ENCODE measurements at places on chromosomes 5 and 9.

DNA sequence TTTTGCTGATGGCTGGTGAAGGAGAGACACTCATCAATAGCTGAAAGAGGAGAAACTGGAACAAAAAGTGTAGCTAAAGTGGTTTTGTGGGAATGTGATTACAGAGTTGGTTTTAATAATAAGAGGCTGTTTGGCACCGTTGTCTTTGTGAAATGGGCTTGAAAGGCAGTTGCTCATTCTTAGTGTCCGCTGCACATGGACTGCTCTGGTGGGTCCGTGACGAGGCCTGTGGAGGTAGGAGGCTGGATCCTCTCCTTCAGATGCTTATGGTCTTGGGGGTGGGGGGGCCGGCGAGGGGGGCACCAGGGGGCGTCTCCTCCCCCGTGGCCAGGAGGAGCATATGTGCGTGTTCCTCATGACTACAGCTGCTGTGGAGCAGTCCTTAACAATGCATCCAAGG is 29.8 kb downstream of the FUBP3 start:
- DNase-seq, result no peak

DNA sequence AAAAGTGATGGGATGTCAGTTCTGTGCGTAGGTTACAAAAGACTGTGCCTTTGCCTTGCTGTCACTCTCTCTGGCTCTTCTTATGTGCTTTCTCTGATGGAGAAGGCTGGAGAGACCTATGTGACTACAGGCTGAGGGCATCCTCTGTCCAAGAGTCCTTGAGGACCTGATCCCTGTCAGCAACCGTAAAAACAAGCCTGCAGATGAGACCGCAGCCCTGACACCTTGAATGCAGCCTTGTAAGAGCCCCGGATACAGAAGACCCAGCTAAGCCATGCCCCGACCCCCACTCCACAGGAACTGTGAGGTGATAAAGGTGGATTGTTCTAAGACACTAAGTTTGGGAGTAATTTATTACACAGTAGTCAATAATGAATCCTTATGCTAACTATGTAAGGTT is 32.6 kb upstream of the FRRS1L start:
- DNase-seq, result no peak

GRCh38 chr5:3451961-3452360 is 143.7 kb upstream of the IRX1 start:
- no peak for DNase-seq

DNA sequence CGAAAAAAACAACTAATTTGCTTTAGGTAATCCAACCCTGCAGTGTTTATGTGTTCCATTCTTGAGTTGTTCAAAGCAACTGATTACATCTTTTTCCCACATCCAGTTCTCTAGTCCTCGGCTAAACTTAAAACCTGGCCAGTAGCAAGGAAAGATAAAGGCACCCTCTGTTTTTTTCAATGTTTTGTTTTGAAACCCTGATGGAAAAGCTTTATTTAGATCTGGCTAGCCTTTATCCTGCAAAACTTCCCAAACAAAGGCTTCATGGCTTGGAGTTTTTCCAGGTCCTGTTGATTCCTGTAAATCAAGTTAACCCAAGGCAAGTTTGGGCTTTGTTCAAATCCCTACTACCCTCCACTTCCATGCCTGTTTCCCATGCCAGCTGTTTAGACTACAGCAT is 105.1 kb downstream of the CEMIP2 start:
- no peak for DNase-seq

- DNase-seq, result peak; percentile 72
Measured at GRCh38 chr9:4489919-4490704, at the start of gene SLC1A1. SLC1A1 (plus strand) TSS chr9:4490468; CDS start chr9:4490680, 212 bp downstream.

- no peak for DNase-seq
Measured at GRCh38 chr5:167658889-167659288, 632.6 kb upstream of the WWC1 start.

GRCh38 chr9:94772144-94772543 is 45.6 kb downstream of the AOPEP start:
- DNase-seq, result no peak

DNA sequence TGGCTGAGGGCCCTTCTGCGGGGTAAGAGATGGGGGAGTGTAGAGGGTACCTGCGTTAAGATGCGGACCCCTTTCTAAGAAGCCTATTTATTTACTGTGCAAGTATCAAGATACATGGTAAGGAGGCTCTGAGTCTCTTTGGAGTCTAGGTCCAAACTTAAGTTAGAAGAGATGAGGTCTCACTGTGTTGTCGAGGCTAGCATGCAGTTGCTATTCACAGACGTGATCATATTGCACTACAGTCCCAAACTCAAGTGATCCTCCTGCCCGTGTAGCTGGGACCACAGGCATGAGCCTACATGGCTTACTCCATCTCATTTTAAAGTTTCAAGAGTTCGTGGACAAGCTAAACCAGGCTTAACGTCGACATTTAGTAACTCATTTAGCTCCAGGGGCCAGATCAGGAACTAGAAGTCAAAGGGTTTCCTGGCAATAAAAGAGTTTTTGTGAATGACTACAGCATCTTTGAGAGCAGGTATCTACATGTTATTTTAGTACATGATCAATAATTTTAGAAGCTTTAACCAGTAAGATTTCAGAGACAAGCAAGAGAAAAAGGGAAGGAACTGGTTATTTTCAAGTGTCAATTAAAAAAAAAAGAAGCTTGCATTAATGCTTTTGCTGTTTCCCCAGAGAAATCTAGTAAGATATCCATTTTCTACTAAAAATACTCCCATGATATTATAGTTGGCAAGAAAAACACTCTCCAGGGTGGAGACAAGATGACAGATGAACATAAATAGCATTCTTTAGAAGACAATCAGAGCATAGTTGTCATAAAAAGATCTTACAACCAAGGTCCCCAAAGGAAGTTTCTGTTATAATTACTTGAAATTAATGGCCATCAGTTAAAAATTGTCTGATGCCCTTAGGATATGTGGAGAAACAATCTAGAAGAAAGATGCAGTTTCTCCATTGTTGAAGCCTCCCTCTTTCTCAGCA is 141.3 kb downstream of the SCAMP1 start:
- no peak for DNase-seq

DNA sequence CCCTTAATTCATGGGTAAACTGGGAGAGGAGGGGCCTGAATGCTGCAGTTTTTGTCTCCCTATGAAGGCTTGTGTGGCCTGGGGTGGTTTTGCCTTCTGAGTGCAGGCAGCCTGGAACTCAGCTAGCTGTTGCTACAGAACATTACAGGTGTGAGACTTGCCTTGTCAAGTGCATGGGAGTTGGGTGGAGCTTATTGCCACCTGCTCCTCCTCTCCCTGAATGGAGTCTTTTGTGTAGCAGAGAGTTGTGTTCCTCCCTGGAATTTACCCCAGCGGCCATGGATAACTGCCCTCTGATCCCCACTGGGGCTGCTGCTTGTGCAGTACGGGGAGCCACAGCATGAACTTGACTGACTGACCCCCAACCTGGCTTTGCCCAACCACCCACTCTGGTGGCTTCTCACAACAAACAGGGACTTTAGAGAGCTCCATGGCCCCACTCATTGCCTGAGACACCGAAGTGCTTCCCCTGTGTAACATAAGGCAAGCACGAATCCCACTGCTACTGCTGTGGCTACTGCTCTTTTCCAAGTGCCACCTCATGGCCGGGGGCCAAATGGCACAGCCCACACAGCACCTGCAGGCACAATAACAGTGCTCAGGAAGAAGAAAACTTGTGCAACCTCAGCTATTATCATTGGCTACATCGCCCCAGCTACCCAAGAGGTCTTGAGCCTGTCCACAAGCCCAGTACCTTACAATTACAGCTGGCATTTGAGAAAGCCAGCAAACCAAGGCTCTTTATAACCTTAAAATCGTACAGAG is 942.9 kb downstream of the CDH18 start:
- no peak for DNase-seq

GRCh38 chr5:180085837-180086236 is 14.3 kb upstream of the RNF130 start:
- no peak for DNase-seq

GRCh38 chr5:72612810-72613209 is 105.6 kb upstream of the ZNF366 start:
- DNase-seq, result no peak

DNA sequence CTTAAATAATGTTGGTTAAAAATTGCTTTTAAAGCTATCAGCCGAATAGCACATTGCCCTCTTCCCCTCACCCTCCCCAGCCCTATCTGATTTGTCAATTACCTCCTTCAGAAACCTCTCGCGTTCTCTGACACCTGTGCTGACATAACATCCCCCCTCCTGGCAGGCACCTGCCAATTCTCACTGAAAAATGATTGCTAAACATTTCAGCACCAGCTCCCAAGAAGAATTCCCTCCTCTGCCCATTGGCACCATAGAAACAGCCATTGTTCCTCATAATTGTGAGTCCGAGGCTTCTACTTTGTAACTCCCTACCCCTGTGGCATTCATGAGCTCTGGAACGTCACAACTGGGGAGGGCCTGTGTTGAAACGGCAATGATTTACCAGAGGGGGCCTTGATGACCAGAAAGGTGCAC is 20.2 kb downstream of the CDH6 start:
- no peak for DNase-seq

DNA sequence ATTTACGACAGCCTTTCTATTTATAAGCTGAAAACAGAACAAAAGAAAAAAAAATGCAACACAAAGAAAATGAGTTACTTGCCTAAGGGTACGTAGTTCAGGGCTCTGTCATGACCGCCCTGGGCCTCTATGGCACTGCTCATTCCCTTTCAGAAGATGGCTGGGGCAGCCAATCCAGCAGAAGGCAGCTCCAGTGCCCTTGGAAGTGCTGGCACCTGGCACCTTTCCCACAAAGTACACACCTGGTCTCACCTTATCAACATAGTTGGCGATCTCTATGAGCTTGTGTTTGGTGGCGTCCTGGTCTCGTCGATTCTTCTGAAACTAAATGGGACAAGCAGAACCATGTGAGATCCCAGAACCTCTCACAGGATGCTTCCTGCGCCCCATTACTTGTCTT is 53.2 kb downstream of the NIPAL4 start:
- no peak for DNase-seq

GRCh38 chr5:89628876-89629635 is 746.1 kb upstream of the MEF2C start:
- DNase-seq, result no peak

DNA sequence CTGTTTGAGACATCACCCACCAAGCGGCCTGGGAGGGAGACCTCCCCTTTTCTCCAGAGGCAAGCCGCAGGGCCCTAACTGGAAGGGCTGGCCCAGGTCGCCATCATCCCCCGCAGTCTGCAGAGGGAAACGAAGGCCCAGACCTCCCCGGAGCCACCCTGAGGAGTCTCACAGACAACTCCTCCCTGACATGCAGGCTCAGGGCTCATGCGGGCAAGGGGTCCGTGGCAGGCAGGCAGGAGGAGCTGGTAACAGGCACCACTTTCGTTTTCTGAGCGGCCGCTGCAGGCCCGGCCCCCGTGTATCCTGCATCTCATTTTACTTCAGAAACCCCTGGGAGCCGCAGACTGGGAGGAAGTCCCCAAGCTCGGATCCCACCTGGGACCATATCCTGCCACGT is 192.0 kb upstream of the PPP1R26 start:
- no peak for DNase-seq

- DNase-seq, result no peak
Measured at GRCh38 chr5:158461240-158461854, 602.4 kb upstream of the CLINT1 start.

DNA sequence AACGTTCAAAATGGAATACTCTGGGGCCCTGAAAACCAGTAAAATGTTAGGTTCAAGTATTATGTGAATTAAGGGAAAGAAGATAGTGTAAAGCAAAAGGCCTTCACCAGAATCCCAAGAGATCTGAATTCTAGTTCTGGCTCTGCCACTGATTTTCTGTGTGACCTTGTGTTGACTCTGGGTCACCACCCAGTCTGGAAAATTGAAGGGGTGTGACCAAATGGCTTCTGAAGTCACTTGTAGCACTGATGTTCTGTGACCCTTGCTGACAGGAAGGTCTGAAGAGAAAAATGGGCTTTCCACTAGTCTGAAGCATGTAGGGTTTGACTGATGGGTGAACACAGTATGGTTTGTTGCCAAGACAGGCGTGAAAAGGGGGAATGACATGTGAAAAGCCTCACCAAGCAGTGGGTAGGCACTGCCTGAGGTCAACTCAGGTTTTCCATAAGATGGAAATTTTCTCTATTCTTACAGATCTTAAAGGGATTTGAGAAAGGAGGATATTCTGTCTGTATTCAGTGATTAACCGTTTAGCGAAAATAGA is 33.1 kb downstream of the ANP32B start:
- no peak for DNase-seq

DNA sequence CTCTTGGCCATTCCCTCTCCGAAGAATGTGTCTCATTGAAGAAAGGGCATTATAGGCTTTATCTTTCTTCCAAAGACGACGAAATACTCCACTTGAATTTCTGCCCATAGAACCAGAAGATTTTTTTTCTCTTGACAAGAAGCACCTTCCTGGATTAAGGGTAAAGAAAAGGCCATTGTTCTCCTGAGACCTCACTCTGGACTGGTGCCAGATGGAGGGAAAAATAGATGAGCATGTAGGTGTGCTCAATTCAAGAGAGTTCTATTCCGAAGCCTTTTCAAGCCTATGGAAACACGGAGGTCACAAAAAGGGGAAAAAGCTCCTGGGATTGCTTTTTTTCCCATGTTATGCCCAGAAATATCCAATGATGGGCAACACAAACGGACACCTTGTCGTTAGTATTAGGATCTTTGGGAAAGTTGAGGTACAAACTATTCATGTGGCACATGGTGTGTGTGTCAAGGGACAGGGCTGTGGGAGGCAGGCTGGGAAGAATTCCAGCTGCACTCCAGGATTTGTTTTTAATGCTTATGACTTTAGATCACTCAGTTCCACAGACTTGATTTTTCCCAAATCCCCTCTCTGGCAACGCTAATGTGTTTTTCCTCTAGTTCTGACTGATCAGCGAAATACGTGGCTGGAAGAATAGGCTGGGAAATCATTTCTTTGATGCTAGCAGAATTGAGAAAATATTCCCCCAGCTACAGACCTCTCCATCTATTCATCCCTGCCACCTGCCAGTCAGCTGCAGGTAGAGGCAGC is 89.9 kb downstream of the SIL1 start:
- no peak for DNase-seq

DNA sequence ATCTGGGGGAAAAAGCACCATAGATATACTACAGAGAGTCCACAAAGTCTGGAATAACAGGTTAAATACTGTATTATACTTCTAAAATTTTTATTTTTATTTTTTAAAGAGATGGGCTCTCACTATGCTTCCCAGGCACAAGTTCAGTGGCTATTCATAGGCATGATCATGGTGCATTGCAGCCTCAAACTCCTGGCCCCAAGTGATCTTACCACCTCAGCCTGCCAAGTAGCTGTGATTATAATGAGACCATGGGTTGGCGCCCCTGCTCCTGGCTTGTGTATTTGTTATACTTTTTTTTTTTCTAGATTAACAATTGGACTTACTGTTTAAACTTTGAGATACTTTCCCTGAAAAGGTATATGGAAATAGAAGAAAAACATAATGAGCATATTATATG is 25.9 kb downstream of the ERBIN start:
- no peak for DNase-seq

DNA sequence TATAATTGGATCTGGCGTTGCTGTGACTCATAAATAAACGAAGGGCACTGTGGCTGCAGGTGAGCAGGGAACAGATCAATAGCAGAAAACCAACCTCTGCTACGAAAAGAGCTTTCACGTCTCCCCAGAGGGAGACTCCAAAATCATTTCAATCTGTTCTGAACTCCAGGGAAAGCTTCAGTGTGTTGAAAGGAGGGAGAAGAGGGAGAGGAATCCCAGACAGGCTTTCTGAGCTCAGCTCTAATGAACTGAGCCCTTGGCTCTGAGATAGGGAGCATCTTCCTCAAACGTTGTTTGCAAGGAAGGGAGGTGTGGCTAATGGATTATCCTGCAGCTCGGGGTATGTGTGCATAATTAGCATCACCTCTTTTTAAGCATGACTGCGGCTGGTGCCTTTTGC is 288.0 kb upstream of the IRX4 start:
- no peak for DNase-seq

GRCh38 chr5:61275841-61276240 is 56.2 kb upstream of the ZSWIM6 start:
- peak; percentile 78 for DNase-seq

Measured in RWPE2 (cell line).